ENCODE measurements at places on chromosomes 16 and 17.
A peak's percentile ranks its signal among the peaks of the same experiment; 100 is the strongest.

DNA sequence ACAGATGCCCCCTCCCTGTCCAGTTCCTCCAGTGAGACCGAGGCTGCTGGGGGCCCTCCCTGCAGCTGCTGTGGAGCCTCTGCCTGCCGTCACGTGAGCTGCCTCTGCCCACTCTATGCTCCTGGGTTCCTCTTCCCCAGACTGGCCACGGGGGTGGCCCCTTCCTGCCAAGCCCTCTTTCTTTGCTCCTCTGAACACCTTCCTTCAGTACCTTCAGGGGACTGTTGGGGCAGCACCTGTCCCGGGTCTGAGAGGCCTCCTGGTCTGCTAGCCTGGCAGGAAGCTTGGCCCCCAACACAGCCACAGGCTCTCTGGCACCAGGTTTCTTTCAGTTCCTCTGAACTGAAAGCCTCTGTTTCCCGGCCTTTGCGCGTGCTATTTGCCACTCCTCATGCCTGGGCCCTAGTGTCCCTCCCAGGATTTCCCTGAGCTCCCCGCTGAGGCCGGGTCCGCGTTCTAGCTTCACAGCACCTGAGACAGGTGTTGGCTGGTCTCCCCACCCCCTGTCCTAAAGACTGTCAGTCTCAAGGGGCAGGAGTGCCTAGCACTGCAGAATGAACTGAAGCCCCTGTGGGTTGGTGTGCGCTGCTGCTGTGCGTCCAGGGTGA lies 6.6 kb upstream of the ATP6V0C start:
- DNase-seq = no peak
- H3K27ac ChIP-seq = no peak overlapping the region
- H3K36me3 ChIP-seq = no peaks in the 10 kb centered on the region
- no peak overlapping the region for H3K4me3 ChIP-seq
- H3K27me3 ChIP-seq = no peaks in the 10 kb centered on the region

GRCh38 chr16:12063435-12063834 lies 86.9 kb downstream of the SNX29 start:
- peaks cover 3% of the 10 kb centered on the region for H3K4me1 ChIP-seq
- H3K27me3 ChIP-seq = no peaks in the 10 kb centered on the region
- H3K27ac ChIP-seq = no peak overlapping the region
- no peak overlapping the region for H3K4me3 ChIP-seq
- DNase-seq = no peak

DNA sequence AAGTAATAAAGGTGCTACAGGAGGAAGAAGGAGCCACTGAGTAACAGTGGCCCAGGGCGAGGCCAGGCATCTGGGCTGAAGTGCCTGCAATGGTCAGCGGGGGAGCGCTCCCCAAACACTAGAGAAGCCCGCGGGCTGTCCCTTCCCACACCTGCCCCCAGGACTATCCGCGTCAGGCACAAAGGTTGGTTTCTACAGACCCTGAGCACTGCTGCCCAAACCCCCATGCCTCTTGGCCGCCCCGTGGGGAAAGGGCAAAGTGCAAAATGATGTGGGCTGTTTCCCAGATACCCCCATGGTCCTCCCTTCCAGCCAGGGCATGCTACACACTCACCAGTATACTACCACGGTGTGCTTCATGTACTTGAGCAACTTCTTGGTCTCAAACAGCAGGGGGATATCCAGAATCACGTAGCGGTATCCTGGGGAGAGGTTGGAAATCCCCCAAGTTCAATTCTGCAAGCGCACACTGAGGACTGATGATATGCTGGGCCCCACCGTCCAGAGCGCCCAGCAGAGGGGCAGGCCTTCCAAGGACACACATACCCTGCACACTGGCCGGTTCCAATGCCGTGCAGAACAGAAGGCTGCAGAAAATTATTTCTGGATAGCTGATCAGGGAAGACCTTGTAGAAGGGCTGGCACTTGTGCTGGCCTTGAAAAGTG lies 21.5 kb downstream of the DCAKD start:
- H3K27ac ChIP-seq = no peak overlapping the region
- no peak overlapping the region for H3K4me3 ChIP-seq
- H3K36me3 ChIP-seq = no peaks in the 10 kb centered on the region
- peak; percentile 8 for DNase-seq

DNA sequence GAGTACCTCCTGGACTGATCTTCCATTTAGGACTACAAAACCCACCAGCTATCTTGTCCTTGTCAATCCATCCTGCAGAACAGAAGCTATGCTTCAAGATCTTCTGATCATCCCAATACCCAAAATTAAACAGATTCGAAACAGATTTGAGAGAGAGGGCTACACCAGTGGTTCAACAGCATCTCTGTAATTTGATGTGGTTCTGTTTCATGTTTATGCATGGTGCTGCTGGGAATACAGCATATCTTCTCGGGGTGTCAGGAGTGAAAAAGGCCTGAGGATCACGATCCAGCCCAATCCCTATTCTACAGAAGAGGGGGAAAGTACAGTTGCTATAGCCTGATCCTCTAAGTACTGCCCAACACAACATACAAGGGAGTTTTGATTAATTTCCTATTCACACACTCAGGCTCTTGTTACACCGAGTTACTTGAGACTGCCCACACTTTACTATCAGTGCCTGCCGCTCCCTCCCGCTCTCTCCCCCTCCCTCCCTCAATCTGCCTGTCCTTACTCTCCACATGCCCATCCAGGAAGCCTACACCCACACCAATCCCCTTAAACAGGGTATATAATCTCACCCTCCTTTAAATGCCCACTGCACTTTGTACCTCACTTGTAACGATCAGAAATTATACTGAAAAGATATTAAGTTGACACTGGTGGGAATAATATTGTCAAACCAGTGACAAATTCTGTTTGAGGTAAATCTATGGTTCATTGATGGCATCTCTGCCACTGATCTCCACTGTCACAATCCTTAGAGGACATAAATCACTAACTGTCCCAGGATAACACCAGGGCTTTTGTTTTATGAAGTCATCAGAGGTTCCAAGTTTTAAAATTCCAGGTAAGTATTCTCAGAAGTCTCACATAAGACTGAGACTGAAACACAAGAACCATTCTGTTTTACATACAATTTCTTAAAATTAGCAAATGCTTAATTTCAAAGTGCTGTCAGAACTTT lies 89.3 kb upstream of the PLEKHM1 start:
- no peak overlapping the region for H3K4me3 ChIP-seq
- DNase-seq = peak; percentile 13
- no peaks in the 10 kb centered on the region for H3K4me1 ChIP-seq
- H3K27ac ChIP-seq = no peak overlapping the region
- H3K36me3 ChIP-seq = peaks cover 3% of the 10 kb centered on the region

- H3K27me3 ChIP-seq = no peaks in the 10 kb centered on the region
- DNase-seq = no peak
- no peak overlapping the region for H3K27ac ChIP-seq
- H3K36me3 ChIP-seq = no peaks in the 10 kb centered on the region
- no peaks in the 10 kb centered on the region for H3K4me1 ChIP-seq
These were observed 8.7 kb downstream of the CORO7 start for GRCh38 chr16:4407543-4408322.

DNA sequence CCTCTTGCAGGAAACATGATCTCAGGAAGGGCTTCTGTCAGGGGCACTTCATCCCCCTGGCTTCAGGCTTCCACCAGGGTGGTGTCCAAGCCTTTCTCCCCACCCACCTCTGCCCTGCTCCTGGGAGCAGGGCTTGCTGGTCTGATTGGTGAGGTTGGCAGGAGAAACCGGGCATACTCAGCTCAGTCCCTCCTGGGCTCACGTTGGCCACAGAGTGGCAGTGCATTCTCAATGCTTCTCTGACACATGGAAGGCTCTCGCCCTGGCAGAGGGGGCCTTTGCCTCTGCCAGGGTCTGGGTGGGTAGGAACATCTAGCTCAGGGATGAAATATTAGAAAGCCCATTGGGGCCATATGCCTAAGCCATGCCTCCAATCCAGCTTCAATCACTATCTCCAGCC lies 142.8 kb downstream of the AXIN2 start:
- no peak for DNase-seq
- H3K4me1 ChIP-seq = no peaks in the 10 kb centered on the region
- no peak overlapping the region for H3K27ac ChIP-seq
- H3K27me3 ChIP-seq = no peaks in the 10 kb centered on the region

- no peaks in the 10 kb centered on the region for H3K27me3 ChIP-seq
- no peak for DNase-seq
- no peaks in the 10 kb centered on the region for H3K4me1 ChIP-seq
These were observed 122.7 kb downstream of the ABCC6 start for GRCh38 chr16:16100631-16101030.

Data from hepatocyte (in vitro differentiated cells).